Renal cortex interstitium (tissue), 15 donors: ENCODE measurements at places on chromosomes 6 and 20.

GRCh38 chr20:50470264-50470858 is 39.8 kb upstream of the PTPN1 start:
- DNase-seq = no peak

DNA sequence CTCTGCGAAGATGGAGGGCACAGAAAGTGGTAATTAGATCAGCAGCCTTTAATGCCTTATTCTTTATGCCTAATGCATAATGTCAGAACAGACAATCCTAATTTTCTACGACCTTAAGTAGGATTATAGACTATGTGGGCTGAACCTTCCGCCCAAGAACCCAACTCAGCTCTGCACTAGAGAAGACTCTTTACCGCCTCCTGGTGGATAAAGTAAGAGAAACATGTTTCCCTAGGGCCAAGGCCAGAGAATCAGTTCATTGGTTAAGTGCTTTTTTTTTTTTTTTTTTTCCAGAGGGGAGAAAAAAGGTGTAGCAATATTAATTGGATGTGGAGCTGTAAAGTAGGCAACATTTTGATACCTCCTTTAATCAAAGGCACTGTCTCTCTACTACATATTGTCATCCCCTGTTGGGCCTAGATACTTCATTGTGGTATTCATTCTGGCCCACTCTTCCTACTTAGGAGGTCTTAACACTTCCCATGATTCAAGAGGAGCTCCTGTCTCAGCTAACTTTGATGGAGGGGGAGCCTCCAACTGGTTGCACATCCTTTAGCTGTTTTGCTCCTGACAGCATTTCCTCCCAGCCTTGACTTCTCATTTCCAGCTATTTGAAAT is 124.9 kb upstream of the NRN1 start:
- no peak for DNase-seq

- DNase-seq = no peak
These were observed 57.5 kb downstream of the CCDC170 start for GRCh38 chr6:151551223-151551857.

DNA sequence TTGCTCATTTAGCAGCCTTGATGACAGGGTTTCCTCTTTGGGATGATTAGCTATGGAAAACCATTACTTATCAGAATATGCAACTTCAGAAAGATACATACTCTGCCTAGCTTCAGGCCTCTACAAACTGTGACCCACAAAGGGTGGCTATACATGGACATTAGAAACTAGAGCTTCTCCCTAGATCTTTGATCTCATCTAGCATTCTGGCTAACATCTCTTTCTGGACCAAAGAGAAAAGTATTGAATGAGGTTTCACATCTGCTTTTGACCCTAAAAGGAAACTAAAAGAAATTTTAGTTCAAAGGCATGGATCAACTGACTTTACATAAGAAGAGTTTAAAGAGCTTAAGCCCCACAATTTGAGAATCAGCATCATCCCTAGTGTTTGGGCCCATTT is 12.4 kb upstream of the HMGN3 start:
- DNase-seq = no peak

GRCh38 chr6:88916615-88917208 is 46.7 kb downstream of the RNGTT start:
- DNase-seq = no peak

GRCh38 chr6:44740566-44741120 is 353.1 kb downstream of the CDC5L start:
- no peak for DNase-seq

GRCh38 chr20:50819349-50819748 is 24.5 kb downstream of the BCAS4 start:
- DNase-seq = no peak

DNA sequence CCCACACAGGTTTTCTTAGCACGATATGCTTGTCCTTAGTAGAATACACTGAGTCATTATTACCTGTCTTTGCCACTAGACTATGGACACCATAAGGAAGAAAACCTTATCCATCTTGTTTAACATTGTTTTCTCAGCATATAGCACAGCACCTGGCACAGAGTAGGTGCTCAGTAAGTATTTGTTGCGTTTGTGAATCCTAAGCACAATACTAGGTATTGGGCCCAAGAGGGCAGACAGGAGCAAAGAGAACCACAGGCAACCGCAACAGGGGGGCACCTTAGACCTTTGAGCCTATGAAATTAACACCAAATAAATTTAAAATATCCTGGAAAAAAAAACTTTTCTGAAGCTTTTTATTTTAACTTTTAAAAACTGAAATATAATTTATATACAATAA is 3.7 kb upstream of the NCOA6 start:
- DNase-seq = no peak

- DNase-seq = no peak
These were observed 157.6 kb upstream of the INSM1 start for GRCh38 chr20:20210327-20210726.

DNA sequence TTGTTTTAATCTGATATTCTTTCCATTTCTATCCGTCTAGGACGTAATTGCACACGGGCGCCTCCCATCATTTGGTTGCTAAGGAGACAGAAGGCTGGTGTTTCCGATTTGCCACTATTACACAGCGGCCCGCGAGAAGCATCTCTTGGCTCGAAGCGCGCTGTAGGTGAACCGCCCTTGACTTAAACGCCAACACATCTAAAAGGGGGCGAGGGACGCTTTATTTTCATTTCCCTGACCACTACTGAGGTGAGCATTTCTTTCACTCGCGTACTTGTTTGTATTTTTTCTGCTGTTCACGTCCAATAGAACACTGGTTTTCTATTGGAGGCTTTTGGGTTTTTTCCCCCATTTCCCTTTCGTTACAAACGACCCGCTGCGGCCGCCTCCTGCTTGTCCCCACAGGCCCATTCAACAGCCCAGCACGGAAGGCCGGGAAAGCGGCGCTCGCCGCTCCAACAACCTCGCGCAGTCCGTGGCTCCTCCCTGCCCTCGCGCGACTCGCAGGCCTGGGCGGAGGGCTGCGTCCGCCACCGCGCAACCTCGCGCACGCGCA is 505 bp upstream of the WRNIP1 start:
- DNase-seq = peak; percentile 33
